D341Med (cell line): ENCODE measurements at places on chromosomes 11 and 22.

GRCh38 chr11:117186431-117186761, 7.9 kb downstream of the SIDT2 start:
- no peak for DNase-seq

DNA sequence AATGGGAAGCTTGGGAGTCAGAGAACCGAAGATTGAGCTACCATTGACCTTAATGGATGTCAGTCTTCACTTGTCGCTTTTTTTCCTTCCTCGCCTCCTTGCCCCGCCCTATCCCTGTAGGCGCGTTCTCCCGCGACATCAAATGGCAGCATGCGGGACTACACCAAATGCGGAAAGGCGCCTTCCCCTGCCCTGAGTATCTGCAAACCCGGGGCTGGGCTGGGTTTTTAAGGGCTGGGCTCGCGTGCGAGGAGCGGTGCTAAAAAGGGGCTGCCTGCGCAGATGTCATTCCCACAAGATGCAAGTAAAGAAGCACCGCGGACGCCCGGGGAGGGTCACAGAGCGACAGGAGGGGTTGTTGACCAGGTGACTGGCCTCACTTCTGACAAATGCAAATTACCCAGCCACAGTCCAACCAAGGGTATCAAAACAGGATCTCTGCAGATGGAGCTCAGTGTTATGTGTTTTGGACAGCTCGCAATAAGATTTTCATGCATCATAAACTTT, 4.7 kb upstream of the FAM111B start:
- DNase-seq = no peak

- no peak for DNase-seq
Observed at GRCh38 chr22:22032906-22033802, 50.6 kb upstream of the TOP3B start.

DNA sequence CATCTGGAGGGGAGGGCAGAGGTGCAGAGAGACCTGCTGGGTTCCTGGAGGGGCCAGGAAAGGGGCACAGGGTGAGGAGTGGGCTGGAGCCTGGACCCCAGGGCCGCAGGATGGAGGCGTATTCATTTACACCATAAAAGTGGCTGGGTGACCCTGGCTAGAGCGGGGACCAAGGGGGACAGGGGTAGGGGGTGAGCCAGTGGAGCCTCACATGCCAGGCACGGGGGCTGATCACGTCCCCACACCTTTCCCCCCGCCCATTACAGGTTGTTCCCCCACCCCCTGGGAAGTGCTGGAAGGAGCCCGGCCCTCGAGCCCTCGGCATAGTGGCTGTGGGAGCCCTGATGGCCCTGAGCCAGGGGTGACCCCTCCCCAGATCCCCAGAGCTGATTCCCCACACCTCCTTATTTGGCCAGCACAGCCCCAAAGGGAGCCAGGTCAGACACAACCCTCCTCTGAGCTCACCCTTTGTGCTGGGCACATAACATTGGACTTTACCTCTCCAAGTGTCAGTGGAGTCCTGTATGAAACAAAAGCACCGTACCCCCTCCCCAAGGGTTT, 781 bp downstream of the TCIRG1 start:
- no peak for DNase-seq

DNA sequence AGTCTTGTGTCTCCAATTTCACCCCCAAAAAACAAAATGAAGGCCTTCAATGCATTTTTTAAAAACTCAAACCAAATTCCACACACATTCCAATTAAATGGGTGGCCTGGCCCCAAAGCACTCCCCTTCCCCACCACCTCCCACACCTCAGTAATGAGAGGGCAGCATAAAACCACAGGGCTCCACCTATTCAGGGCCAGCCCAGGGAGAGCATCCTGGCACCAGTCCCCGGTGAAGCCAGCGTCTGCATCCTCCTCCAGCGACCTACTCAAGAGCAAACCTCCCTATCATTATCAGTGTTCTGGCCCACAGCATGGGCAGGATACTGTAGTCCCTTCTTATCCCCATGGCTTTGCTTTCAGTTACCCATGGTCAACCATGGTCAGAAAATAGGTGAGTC, 17.8 kb upstream of the OR8B8 start:
- no peak for DNase-seq

GRCh38 chr11:128734103-128734831, 40.4 kb downstream of the FLI1 start:
- DNase-seq = no peak

GRCh38 chr11:131796541-131796940, 426.1 kb downstream of the NTM start:
- DNase-seq = no peak

DNA sequence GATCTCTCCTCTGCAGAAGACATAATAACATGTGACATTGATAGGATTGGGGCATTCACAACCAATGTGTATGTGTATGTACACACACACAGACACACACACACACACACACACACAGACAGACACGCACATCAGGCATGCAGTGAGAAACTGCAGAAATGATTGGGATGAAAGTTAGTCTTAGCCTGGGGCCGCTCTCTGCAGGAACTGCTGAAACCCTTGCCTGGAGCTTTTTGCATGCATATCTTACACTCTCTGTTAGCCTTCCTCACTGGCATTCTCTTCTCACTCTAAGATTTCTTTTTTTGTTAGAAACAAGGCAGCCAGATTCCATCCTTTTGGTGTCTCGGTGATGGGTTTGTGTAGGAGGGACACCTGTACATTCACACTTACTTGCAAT, 337.9 kb downstream of the NELL1 start:
- DNase-seq = no peak

DNA sequence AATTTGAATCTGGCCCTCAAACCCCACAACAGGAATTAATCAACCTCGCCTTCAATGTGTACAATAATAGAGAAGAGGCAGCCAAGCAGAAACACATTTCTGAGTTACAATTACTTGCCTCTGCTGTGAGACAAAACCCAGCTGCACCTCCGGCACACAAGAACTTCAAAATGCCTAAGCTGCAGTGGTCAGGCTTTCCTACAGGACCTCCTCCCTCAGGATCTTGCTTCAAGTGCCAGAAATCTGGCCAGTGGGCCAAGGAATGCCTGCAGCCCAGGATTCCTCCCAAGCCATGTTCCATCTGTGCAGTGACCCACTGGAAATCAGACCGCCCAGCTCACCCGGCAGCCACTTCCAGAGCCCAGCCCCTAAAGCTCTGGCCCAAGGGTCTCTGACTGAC, 3.4 kb upstream of the NDUFC2 start:
- DNase-seq = no peak

- DNase-seq = no peak
Observed at GRCh38 chr11:69494851-69495250, 13.4 kb downstream of the LINC01488 start.

GRCh38 chr22:49645257-49645656, 182.4 kb downstream of the BRD1 start:
- DNase-seq = no peak
